ENCODE measurements at places on chromosomes 5 and 9.

- no peak for DNase-seq
Observed at GRCh38 chr5:135565266-135565665, 13.5 kb downstream of the CXCL14 start.

DNA sequence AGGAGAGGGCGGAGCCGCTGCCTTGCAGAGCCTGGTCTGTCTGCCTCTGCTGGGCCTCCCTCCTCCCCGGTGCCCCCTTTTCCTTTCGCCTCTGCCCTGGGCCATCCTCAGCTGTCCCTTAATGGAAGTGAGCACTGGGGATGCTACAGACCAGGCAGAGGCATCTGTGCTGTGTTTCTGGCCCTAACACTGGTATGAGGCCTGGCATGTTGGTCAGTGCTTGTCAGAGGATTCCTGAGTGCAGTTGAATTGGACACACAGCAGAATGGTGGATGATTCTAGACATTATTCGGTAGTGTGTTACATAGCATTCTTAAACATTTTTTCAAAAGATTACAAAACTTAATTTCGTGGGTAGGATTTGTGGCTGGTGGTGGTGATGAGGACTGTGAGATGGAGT lies 88.6 kb downstream of the EHMT1 start:
- DNase-seq = no peak

GRCh38 chr9:131621551-131622358 lies 76.4 kb downstream of the PRRT1B start:
- no peak for DNase-seq

- DNase-seq = no peak
Observed at GRCh38 chr5:67222243-67223025, 25.8 kb upstream of the CD180 start.

GRCh38 chr9:8809741-8810140 lies 1010.2 kb upstream of the DMAC1 start:
- DNase-seq = no peak

- DNase-seq = no peak
Observed at GRCh38 chr5:168934169-168934568, 355.0 kb upstream of the PANK3 start.

DNA sequence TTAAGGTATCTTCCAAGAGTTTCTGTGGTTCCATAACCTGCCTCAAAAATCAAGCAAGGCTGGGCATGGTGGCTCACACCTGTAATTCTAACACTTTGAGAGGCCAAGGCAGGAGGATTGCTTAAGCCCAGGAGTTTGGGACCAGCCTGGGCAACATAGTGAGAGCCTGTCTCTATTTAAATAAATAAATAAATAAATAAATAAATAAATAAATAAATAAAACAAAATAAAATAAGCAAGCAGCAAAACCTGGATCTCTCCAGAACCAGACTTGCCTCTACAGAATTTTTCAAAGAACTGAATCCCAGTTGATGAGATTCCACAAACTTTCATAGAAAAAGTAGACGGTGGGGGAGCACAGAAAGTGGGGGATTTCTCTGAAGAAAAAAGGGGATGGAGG lies 12.3 kb downstream of the SERINC5 start:
- no peak for DNase-seq

- no peak for DNase-seq
Observed at GRCh38 chr5:76165711-76166374, 82.7 kb downstream of the SV2C start.

GRCh38 chr9:89178830-89179539 lies 367 bp upstream of the SHC3 start:
- no peak for DNase-seq

- no peak for DNase-seq
Observed at GRCh38 chr5:116273448-116274242, 188.8 kb downstream of the COMMD10 start.

DNA sequence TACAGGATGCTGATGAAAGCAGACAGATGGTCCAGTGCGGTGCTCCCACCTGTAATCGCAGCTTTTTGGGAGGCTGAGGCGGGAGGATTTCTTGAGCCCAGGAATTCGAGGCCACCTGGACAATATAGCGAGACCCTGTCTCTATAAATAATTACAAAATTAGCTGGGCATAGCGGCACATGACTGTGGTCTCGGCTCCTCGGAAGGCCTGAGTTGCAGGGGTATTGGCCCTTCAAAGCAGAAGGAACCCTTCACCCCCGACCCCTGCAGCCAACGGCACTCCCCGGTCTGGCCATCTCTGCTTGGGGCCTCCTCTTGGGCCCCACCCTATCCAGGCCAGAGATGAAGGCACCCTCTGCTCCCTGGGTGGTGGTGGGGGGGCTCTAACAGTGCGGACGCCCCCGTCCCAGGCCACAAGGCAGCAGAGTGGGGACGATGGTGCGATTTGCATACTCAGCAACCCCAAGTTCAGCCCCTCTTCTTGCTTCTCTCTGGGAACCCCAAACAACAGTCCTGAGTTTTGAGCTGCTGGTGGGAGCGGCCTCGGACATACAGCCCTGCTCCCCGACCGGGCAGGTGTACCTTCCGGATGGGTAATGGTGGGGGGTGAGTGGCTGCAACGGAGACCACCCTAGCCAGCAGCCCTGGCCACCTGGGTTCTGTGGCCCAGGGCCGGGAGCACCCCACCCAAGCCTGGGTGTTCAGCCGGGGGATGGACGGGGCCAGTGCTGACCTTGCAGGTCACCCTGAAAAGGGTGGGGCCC lies 50.7 kb downstream of the NACC2 start:
- no peak for DNase-seq

DNA sequence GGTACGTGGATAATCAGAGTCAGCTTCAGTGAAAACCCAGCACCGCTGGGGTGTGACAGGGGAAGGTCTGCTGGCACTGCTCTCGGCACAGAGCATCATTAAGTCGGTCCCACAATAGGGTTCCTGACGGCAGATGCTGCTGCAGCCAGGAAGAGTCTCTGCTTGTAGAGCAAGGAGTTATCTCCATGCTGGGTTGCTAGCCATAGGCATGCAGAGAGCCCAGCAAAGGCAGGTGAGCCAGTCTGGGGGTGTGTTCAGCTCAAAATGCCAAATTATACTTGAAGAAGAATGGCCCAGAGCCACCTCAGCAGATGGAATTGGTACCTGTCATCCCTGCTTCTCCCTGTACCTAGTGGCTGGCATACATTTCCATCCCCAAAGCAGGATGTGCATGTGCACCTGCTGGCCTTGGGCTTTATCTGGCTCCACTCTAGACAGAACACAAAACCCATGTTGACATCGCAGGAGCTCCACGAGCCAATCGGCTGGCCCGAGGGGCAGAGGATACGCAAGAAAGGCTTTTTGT lies 100.8 kb downstream of the WDR41 start:
- DNase-seq = no peak

DNA sequence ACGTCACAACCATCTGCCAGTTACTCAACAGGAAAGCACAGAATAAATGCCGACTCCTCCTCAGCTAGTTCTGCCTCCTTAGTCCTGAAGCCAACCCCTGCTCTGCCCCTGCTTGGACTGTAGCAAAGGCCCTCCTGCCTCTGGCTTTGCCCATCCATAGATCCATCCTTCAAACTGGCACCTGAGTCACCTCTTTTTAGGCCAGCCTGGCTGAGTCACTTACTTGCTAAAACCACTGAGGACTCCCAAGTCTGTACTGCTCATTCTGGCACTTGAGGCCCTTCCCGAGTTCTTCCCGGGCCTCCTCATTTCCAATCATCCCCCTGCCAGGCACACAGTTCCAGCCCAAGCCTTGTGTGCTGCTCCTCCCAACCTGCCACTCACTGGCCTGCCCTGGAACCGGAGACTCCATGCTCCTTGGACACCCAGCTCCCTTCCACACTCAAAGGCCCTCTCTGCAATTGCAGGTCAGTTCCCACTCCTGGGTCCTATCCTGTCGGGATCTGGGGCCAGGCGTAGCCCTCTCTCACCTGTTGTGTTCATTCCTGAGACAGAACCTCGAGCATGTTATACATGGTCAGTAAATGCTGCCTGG lies 220.1 kb downstream of the DAB2IP start:
- DNase-seq = no peak

DNA sequence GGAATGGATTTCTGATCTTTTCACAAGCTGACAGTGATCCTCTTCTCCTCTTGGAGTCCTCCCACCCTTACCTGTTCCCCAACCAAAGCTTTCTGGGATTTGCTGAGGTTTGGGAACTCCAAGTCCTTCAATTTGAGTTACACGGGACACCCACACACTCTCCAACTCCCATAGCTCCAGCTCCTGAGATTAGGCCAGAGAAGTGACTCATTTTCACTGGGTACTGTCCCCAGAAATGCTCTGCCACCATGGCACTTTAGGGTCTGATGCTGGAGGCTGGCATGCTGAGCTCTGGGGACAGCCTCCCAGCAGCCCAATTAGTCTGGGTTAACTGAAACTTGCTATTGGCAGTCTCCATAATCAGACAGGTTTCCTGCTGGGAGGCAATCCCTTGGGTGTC lies 14.0 kb upstream of the HRCT1 start:
- no peak for DNase-seq

- no peak for DNase-seq
Observed at GRCh38 chr9:28134446-28134976, 561.2 kb upstream of the C9orf72 start.

DNA sequence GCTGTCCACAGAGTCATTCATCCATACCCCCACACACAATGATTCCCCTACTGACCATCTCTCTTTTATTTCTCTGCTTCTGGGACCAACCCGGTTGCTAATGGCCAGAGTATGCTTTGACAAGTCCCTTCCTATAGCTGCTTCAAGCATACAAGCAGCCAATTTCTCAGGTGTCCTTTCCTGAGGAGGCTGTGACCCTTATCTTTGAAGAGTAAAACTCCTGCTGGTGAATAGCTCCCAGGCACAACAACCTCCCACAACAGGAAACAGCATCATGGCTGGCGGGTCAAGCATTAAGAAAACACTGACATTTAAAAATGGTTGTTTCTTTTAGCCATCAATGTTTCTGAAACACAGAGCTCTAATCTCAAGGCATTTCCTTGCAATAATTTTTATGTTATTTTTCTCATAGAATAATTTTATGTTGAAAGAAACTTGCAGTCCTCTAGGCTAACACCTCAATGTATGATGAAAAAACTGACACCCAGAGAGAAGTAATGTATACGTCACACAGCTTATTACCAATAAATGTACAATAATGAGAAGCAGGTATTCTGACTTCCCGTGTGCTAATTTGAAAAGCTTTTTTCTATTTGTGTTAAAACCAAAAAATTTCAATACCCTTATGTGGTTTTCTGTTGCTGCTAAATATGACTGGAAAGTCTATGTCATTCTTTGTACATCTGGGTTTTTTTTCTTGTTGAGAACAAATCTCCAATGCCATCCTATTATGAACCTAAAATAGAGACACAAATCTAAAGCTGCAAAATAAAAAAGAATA lies 7.5 kb upstream of the PAM start:
- DNase-seq = no peak

- no peak for DNase-seq
Observed at GRCh38 chr9:120713257-120714087, 798 bp downstream of the MEGF9 start.

DNA sequence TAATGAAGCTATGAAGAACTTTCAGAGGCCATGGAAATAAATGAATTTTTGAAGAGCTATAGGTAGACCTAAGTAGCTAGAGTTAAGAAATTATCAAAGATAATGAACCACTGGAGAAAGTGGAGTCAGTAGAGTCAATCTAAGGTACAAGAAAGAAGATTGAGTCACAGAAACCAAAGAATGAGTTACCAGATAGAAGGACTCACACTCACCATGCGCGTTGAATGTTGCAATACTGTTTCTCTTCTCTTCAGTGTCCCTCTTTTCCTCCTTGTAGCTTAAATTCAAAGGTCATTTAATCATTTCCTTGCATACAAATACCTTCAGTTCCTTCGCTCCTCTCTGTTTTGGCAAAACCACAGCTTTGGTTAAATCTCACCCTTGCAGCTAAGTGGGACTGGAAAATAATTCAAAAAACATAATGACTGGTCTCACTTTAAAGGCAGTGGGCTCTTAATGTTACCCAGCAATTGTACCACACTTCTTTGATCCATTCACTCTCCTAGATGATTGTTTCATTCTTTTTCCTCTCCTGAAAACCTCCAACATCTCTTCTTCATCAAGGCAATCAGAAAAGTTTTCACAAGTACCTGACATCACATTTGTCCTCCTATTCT lies 58.3 kb downstream of the NIPBL start:
- DNase-seq = no peak

- peak; percentile 54 for DNase-seq
Observed at GRCh38 chr5:35852084-35852734, 4.5 kb upstream of the IL7R start.

DNA sequence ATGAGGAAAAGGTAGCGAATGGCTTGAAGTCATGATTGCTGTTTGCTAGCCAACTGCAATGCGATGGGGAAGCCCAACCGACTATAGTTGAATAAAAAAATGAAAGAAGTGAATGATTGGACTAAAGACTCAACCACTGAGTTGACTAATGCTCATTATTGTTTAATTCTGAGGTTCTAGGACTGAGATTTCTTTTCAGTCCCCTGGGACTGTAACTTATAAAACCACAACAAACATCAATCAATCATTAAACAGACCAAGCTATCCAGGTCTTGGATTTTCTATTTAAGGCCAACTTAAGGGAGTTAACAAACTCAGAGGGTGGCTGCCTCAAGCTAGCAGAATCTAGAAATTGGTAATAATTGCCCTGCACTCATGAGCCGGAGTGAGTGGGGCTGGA lies 154.2 kb downstream of the DOCK2 start:
- DNase-seq = no peak

DNA sequence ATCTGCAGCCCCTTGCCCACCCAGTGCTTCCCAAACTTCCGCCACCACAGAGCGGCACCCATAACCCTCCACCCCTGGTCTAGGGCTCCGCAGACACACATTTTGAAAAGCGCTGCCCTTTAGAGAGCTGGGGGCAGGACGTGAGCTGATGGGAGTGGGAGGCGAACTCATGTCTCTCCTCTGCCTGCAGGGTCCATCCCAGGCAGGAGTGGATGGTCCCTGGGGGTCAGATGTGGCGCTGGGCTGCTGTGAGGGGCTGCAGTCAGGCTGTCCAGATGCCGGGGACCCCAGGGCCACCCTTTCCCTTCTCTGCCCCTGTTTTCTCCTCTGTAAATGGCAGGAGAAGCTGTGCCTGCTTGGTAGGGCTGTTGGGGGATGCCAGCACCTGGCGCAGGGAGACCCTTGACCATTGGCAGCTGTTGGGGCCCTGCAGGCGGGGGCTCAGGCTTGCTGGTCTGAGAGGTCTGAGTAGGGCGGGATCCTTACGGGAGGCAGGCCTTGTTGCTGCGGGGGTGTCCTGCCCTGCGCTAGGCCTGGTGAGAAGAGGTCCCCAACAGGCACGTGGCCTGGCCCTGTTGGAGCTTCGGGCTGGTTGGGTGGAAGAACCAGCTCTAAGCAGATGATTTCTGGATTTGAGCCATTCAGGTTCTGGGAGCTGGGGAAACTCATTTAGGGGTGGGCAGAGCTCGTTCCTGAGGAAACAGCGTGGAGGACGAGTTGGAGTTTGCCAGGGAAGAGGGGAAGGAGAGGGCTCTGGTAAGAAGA lies 10.3 kb upstream of the RNU6ATAC start:
- DNase-seq = no peak

- DNase-seq = no peak
Observed at GRCh38 chr9:11973011-11973410, 720.2 kb upstream of the TYRP1 start.

Measured in stimulated activated naive CD4-positive, alpha-beta T cell treated with Interleukin-2 at 50 U/mL for 16 hours (primary cell).